ENCODE measurements at places on chromosomes 7 and 10.

DNA sequence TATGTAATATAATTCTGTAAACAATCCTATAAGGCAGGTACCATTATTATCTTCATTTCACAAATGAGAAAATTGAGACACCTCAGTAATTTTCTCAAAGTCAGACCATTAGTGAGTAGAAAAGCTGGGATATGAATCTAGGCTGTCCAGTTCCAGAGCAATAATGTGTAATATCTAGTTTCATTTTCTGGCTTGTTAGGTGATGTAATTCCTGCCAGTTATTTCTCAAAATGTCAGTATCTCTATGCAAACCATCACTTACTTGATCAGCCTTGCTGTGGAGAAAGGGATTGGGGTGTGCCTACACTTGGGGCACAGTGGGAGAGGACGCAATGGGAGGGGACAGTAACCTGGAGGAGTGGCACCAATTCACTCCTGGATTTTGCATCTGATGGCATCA lies 157.5 kb downstream of the LYZL1 start:
- no peak for DNase-seq

DNA sequence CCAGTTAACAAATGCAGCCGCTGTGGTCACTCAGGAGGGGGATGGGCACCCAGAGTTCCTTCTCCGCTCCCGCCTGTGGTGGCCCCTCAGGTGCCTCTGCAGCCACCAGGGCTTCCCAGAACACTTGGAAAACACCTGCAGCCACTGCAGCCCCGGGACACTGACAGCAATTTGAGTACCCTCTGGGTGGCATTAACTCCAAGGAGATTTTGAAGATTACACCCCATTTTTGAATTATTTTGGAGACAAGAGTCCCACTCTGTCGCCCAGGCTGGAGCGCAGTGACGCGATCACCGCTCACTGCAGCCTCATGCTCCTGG lies 32.2 kb downstream of the IL15RA start:
- DNase-seq = no peak

GRCh38 chr7:8260871-8261694 lies 884 bp downstream of the ICA1 start:
- DNase-seq = no peak

GRCh38 chr7:50412973-50413372 lies 37.2 kb downstream of the FIGNL1 start:
- DNase-seq = no peak

GRCh38 chr7:72217151-72217550 lies 195.0 kb downstream of the CALN1 start:
- no peak for DNase-seq

DNA sequence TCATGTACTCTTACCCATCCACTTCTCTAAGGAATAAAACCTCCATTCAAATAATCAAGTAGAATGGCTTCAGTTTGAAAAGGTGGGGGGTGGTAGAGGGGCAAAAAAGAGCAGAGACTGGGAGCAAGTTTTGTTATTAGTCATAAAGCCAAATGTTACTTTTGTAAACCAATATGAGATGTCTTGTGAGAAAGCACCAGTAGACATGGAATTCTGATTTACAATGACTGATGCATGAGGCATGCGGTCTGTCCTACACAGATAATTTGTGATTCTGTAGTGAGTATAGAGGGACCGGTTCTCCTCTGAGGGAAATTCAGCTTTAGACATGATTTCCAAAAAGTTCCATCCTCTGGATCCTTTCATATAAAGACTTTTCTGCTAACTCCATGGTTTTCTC lies 12.9 kb upstream of the ABCA13 start:
- DNase-seq = no peak

DNA sequence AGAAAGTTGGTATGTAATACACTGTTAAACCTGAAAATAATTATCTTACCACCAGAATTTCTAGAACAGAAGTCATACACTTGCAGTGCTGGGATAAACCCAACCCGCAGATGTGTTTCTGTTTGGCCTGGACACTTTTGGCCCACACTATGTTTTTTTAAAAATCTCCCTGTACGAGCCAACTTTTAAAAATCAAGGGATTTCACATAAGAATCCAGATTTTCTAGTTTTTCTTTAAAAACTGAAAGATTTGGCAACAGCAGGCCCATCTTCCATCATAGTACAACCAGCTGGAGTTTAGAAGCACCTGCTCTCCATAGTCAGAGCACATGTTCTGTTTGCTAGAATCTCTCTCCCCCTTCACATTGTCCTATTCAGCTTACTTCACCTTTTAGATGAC lies 74.0 kb downstream of the TLL2 start:
- DNase-seq = no peak

DNA sequence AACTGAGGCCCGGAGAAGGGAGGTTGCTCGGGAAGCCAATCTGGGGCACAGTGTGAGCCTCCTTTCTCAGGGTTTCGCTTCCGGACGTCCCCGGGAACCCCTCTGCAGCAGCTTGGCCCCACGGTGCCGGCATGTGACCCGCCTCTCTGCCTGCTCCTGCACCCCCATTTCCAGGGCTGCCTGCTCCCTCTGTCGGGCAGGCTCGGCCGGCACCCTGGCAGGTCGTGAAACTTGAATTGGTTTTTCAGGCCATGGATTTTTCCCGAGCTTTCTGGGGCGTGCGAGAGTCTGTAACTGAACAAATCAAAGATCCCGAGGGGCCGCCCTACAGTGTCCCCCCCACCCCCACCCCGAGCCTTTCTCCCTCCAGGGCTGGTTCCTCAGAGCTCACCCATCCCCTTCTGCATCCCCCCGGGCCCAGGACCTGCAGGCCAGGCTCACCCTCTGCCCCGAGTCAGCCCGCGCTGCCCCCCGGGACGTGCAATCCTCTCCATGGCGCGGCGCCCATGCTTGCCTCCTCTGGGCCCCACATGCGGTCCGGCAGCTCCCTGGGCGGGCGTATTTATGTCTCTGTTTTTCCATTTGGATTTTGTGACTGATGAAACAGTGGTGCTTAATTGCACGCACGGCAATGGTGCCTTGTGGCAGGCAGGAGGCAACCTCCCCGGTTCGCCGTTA lies 58.1 kb downstream of the UNCX start:
- no peak for DNase-seq

DNA sequence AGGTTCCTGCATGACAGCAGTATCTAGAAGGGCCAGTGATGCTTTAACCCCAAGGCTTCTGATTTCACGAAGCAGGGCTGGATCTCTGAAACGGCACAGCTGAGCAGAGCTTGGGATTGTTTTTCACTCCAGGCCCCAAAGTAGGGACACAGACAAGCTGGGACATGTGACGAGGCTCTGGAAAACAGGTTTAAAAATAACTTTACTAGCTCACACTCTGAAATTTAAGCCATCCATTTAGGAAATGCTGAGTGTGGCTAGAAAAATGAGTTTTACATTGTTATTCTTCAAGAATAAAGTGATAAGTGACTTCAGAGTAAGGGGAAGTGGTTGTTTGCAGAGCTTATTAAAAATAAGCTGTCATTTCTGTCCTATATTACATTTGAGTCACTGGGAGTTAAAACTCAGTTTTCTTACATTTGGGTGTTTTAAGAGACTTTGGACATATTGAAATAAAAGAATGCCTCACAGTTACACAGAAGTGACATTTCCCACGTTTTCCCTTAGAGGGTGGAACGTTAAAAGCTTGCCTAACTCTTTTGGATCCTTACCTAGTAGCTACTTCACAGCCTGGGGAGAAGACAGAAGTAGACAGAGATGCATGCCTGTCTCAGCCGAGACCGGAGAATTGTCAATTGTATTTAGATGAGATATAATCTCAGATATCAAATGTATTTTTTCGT lies 107.8 kb downstream of the GALNT17 start:
- no peak for DNase-seq

DNA sequence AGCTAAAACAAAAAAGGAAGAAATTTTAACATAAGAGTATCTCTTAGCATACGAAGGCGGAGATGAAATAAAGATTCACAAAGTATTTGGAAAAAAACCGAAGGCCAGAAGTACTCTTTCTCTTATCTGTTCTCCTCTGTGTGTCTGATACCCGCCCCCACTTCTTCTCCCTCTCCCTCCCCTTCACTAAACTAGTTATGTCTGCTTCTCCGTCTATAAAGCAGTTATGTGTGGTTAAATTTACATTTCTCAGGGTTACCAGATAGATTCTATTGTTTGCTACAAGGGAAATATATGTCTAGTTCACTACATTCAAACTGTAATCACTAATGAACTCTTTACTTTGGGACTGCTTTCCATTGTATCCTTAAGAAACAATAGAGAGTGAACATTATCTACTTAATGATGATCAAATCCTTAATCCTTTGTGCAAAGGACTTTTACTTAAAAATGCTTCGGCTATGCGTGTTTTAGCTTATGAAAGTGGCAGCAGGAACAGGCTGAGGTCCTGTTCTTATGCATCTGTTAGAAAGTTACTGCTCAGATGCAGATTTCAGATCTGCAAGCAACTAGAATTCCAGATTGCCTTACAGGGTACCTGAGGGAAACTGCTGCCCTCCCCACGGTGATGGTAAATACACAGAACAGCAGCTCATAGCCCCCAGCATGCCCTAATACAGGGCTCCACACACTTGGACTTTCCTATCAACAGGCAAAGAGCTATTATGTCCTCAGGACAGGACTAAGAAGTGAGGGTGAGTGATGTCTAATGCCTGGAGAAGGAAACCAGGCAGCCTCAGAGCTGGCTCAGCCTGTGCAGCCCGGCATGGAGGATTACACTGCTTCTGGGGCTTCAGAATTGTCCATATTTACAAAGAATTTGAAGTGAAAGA lies 273.3 kb downstream of the FZD1 start:
- no peak for DNase-seq

- DNase-seq = no peak
These were observed 9.1 kb downstream of the TECPR1 start for GRCh38 chr7:98242934-98243333.

DNA sequence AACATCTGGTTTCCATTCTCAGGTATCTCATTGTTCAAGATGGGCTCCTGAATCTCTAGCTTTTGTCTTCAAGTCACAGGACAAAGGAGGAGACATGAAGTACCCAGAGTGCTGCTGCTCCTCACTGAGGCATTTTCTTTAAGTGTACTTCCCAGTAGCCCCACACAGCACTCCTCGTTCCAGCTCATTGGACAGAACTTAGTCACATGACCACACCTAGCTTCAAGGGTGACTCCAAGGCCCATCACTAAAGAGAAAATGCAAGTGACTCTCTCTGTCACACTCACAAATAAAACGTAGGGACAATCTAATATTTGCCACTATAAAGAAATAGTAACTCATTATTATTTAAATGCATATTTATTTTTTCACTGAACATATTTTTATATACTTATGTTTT lies 58.3 kb upstream of the NEUROD6 start:
- no peak for DNase-seq
